Lower leg skin (tissue), 4 donors: ENCODE measurements at places on chromosomes 6 and 20.

DNA sequence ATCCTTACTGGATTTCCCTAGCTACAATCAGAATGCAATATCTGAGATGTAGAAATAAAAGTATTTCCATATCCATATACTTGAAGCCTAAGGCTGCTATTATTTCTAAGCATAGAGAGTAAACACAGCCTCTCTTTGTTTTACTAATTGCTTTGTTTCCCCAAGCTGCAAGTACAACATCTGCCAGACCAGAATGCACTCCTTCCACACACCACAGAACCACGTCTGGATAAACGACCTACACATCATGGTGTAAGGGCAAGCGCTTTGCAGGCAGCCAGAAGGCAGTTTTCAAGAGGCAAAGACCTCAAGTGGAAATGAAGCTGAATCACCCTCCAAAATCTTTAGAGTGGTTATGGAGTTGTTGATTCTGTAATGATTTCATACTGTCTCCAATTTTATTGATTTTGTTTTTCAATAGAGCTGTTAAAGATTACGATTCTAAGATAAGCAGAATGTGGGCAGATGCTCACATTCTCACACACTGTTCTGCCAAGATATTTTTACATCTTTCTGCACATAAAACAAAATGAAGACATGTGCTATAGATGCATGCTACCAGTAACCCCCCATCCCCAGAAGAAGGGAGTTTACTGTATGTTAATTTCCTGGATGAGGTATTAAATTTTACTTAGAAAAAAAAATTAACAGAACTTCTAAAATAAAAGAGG lies 88.8 kb downstream of the THEMIS start:
- DNase-seq, result no peak

DNA sequence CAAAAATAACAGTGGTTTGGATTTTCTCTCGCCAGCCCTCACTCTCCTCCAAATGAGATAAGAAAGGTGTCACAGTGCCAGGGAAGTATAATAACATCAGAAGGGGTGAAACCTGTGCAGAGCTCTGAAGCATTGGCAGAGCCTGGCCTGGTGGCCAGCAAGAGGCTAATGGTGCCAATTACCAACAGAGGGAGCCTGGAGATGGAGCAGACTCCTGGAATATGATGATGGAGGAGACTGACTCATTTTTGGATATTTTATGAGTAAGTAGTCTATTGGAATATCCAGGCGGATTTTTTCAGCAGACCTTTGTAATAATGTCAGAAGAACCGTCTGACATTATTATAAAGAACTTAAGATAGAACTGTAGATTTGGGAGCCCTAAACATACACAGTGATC lies 442.6 kb upstream of the MARCKS start:
- no peak for DNase-seq

GRCh38 chr20:31406115-31406514 lies at the start of gene DEFB121:
DEFB121 (minus strand) TSS chr20:31406215; CDS start chr20:31406152, 63 bp downstream.
- DNase-seq, result no peak

- no peak for DNase-seq
Observed at GRCh38 chr6:3490625-3490980, 33.8 kb upstream of the SLC22A23 start.

DNA sequence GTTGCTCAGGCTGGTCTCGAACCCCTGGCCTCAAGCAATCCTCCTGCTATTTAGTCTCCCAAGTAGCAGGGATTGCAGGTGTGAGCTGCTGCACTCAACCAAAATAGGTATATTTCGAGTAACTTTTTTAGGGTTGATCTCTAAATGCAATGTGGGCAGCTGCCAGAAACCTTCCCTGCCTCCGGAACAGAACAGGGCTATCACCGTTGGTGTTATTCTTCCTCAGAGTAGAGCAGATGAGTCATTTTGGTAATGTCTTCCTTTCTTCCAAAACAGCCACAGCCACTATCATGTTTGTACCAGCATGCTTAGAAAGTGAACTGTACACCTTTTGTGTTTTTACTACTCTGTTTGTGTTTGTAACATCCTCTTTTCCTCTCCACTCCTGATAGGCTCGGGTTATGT lies 44.1 kb downstream of the SNX9 start:
- DNase-seq, result no peak

DNA sequence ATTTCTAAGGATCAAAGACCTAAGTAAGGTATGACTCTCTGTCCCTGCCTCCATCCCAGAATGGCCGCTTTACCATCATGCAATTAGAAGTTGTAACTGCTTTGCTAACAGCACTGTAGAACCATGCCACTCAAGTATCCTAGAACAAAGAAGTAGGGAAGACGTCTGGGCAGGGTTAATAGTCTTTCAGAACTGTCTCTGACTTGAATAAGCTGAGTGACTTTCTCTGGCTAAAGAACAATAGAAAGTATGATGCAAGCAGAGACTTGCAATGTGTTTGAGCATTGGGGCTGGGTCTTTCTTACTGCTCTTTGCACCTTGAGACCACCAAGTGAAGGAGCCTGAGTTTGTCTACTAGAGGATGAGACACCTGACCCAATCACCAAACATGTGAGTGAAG lies 279.6 kb upstream of the JAG1 start:
- DNase-seq, result no peak

DNA sequence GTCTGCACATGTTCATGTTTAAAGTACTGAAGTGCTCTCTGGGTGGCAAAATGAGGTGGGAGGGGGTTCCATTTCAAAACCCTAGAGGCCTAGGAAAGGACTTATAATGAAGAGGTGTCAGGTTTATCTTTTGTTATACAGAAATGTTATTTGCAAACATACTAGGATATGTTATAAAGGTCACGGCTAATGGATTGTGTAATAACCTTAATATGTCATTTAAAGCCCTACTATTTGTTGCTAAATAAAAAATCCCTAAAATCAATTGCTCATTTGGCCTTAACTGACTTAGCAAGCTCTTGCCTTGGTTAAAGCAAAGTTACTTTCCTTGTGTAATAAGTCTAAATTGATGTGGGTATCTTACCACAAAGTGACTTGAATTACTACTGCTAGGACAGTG lies 8.8 kb downstream of the NKX2-4 start:
- no peak for DNase-seq

DNA sequence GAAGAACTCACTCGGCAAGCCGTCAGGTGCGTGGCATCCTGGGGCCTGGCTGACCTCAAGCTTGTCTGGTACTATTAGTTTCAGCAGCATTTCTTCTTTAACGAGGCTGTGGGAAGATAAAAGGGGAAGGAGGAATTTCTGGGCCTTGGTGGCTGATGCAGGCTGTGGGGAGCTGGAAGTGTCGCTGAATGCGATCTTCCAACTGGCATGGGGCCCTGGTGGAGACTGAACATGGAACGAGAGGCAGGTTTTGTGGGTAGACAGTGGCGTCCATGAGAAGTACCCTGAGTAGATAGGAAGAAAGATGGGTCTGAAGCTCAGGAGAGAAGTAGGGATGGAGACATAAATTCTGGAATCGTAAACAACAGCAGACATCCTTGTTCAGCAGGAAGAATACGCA lies 23.9 kb downstream of the ERMARD start:
- DNase-seq, result no peak

DNA sequence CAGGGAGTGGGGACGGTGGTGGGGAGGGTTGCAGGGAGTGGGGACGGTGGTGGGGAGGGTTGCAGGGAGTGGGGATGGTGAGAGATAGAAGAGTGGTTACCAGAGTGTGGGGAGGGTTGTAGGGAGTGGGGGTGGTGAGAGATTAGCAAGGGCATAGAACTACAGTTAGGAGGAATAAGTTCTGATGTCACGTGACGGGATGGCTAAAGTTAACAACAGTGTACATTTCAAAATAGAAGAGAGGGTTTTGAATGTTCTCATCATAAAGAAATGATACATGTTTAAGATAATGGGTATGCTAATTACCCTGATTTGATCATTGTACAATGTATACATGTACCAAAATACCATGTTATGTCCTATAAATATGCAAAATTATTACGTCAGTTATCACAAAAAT lies 57.6 kb upstream of the FRMD1 start:
- DNase-seq, result no peak
